ENCODE measurements at places on chromosomes 1 and 21.

- H3K4me3 ChIP-seq, result no peak overlapping the region
- peaks cover 68% of the 10 kb centered on the region for H3K36me3 ChIP-seq
- no peaks in the 10 kb centered on the region for H3K4me1 ChIP-seq
- H3K27me3 ChIP-seq, result no peaks in the 10 kb centered on the region
- DNase-seq, result no peak
Observed at GRCh38 chr1:27821761-27822315, 8.7 kb upstream of the PPP1R8 start.

DNA sequence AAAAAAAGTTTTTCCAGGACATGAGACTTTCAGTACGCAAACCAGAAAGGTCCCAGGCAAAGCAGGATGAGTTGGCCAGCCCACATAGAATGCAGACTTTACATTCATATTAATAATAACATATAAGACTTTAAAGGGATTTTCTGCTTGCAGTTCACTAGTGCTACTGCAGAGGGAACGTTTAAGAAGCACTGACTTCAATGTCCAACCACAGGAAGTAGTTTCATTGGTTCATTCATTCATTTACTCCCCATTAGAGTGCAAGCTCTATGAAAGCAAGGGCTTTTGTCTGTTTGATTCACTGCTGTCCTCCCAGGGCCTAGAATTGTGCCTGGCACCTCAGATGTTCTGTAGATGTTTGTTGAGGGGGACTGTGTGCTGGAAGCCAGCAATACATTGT, 11.8 kb upstream of the SERINC2 start:
- H3K4me1 ChIP-seq, result no peaks in the 10 kb centered on the region
- no peak for DNase-seq
- no peak overlapping the region for H3K27ac ChIP-seq
- no peaks in the 10 kb centered on the region for H3K36me3 ChIP-seq

GRCh38 chr1:232057217-232057895, 430.8 kb downstream of the DISC1 start:
- H3K27ac ChIP-seq, result no peak overlapping the region
- H3K36me3 ChIP-seq, result no peaks in the 10 kb centered on the region
- no peak for DNase-seq
- no peaks in the 10 kb centered on the region for H3K4me1 ChIP-seq
- H3K27me3 ChIP-seq, result no peaks in the 10 kb centered on the region
- H3K4me3 ChIP-seq, result no peak overlapping the region

DNA sequence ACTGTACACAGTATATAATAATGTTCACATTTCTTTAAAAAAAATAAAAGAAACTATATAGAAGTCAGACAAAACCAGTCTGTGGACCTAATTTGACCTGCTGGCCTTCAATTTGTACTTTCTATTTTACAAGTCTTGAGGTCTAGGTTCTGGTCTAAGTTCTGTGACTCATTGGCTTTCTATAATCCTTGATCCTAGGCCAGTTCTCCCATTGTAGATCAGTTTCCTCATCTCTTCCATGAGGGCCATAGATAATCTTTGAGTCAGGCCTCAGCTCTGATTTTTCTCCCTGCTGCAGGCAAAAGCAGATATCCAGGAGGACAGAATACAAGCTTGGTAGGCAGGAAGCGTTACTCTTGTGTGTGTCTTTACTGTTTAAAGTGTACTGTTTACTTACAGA, 603.7 kb upstream of the CAMK1G start:
- no peaks in the 10 kb centered on the region for H3K36me3 ChIP-seq
- peaks cover 4% of the 10 kb centered on the region for H3K4me1 ChIP-seq
- no peak overlapping the region for H3K4me3 ChIP-seq

DNA sequence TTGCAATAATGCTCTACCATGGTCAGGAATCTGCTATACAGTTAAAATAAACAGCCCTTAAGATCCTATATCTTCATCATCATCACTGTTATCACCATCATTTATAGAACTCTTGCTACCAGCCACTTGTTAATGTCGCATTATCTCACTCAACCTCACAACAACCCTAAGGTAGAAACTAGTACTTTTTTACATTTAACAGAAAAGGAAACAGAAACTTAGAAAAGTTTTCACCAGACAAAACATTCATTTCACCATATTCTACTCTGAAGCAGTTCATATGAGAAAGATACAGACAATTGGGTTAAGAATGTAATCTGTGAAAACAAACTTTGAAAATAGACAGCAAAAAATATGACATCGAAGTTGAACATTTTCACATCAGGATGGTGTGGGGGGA, 262.6 kb downstream of the ATG4C start:
- DNase-seq, result no peak
- H3K27me3 ChIP-seq, result no peaks in the 10 kb centered on the region
- H3K4me3 ChIP-seq, result no peak overlapping the region
- no peaks in the 10 kb centered on the region for H3K36me3 ChIP-seq
- H3K4me1 ChIP-seq, result no peaks in the 10 kb centered on the region

DNA sequence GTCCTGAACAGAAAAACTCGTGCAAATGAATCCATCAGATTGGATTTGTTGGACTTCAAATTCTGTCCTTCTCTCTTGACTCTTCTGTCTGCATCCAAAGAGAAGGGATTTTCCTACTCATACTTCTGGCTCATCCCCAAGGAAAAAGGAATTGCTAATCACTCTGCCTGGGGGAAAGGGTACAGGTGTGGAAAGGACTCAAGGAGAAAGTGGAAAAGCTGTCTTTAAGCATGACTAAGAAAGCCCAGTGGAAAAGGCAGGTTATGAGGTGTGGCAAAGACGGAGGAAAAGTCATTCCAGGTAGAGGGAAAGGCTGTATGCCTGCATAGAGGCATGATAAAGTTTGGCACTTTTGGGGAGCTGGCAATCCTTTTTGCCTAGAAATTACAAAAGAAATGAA, 43.4 kb downstream of the PTGS2 start:
- peaks cover 5% of the 10 kb centered on the region for H3K4me1 ChIP-seq
- H3K4me3 ChIP-seq, result no peak overlapping the region
- no peaks in the 10 kb centered on the region for H3K27me3 ChIP-seq
- H3K36me3 ChIP-seq, result no peaks in the 10 kb centered on the region

DNA sequence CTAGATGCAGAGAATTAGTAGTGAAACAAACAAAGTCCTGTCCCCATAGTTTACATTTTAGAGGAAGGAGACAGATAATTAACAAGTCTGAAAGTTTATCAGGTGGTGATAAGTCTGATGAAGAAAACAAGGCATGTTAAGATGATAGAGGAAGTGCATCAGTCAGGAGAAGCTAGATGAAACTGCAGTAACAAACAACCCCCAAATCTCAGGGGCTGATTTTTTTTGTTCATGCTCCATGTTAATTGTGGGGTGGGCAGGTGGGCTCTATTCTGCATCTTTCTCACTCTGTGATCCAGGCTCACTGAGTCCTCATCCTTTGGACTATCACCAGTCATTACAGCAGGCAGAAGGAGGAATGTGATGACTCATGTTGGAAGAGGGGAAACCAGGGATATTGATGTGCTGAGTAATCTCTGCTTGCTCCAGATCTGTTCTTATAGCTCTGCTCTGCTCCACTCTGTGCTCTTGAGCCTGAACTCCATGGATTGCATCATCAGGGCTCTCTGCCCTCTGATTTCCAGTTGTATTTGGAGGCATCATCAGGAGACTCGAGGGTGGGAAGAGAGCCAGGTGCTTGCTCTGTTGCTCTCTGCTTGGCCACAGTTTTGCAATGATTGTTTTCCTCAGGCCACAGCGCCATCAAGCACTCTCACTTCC, 166.9 kb downstream of the IER5 start:
- DNase-seq, result no peak
- H3K27me3 ChIP-seq, result peaks cover 11% of the 10 kb centered on the region
- H3K4me3 ChIP-seq, result no peak overlapping the region
- H3K4me1 ChIP-seq, result peaks cover 9% of the 10 kb centered on the region

- H3K27me3 ChIP-seq, result no peaks in the 10 kb centered on the region
- DNase-seq, result no peak
- peaks cover 24% of the 10 kb centered on the region for H3K4me1 ChIP-seq
- H3K27ac ChIP-seq, result no peak overlapping the region
Observed at GRCh38 chr1:168235548-168235885, 9.7 kb downstream of the SFT2D2 start.

- H3K4me3 ChIP-seq, result no peak overlapping the region
- DNase-seq, result no peak
- no peaks in the 10 kb centered on the region for H3K4me1 ChIP-seq
Observed at GRCh38 chr1:74681001-74681400, 7.4 kb upstream of the ERICH3 start.

- no peak overlapping the region for H3K27ac ChIP-seq
- peaks cover 9% of the 10 kb centered on the region for H3K4me1 ChIP-seq
- no peaks in the 10 kb centered on the region for H3K27me3 ChIP-seq
Observed at GRCh38 chr1:67892476-67893125, 59.3 kb upstream of the GNG12 start.

DNA sequence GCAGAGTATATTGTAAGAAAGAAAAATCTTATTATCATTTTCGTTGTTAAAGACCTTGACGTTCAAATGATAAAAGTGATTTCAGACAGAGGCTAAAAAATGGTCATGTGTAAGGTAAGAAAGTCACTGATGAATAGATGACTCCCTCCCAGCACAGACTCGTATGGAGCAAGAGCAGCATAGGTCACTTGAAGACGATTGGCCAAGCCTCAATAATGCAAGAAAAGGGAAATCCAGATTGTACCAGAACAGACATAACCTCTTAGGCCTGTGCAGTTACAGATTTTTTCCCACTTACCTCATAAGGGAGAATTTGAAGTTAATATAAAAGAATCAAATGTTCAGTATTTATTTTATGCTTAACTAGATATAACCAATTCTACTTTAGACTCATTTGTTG, 16.3 kb upstream of the OLFML2B start:
- peaks cover 4% of the 10 kb centered on the region for H3K27me3 ChIP-seq
- no peak overlapping the region for H3K4me3 ChIP-seq
- no peaks in the 10 kb centered on the region for H3K4me1 ChIP-seq

- H3K27ac ChIP-seq, result no peak overlapping the region
- H3K4me1 ChIP-seq, result no peaks in the 10 kb centered on the region
- no peaks in the 10 kb centered on the region for H3K36me3 ChIP-seq
Observed at GRCh38 chr1:24486331-24487065, 16.1 kb upstream of the RCAN3 start.

GRCh38 chr1:27872059-27872801, at the start of gene THEMIS2:
Gene THEMIS2 (plus strand): TSS chr1:27872544. CDS start chr1:27872572, 28 bp downstream.
- H3K36me3 ChIP-seq, result no peaks in the 10 kb centered on the region
- no peak for DNase-seq
- peak within 1 kb of the TSS; percentile 76 for H3K4me3 ChIP-seq
- peak within 1 kb of the TSS; percentile 71 for H3K27ac ChIP-seq

GRCh38 chr1:198932351-198932991, 293.6 kb downstream of the PTPRC start:
- no peak overlapping the region for H3K4me3 ChIP-seq
- H3K27ac ChIP-seq, result no peak overlapping the region
- no peak for DNase-seq
- H3K4me1 ChIP-seq, result peaks cover 10% of the 10 kb centered on the region
- no peaks in the 10 kb centered on the region for H3K36me3 ChIP-seq

- no peak overlapping the region for H3K4me3 ChIP-seq
- H3K27ac ChIP-seq, result no peak overlapping the region
- DNase-seq, result no peak
- H3K36me3 ChIP-seq, result no peaks in the 10 kb centered on the region
Observed at GRCh38 chr1:65180977-65181376, 33.0 kb downstream of the AK4 start.

GRCh38 chr21:26107429-26107828, 63.1 kb downstream of the APP start:
- H3K36me3 ChIP-seq, result peaks cover 6% of the 10 kb centered on the region
- H3K4me3 ChIP-seq, result no peak overlapping the region
- no peak for DNase-seq

GRCh38 chr1:224739303-224739996, 123.3 kb downstream of the CNIH3 start:
- H3K4me1 ChIP-seq, result peaks cover 30% of the 10 kb centered on the region
- DNase-seq, result no peak
- H3K4me3 ChIP-seq, result no peak overlapping the region
- H3K27ac ChIP-seq, result no peak overlapping the region
- no peaks in the 10 kb centered on the region for H3K36me3 ChIP-seq
- H3K27me3 ChIP-seq, result no peaks in the 10 kb centered on the region

GRCh38 chr21:31103163-31103562, 64.9 kb upstream of the KRTAP19-8 start:
- DNase-seq, result no peak
- no peak overlapping the region for H3K27ac ChIP-seq
- no peaks in the 10 kb centered on the region for H3K36me3 ChIP-seq

- no peak overlapping the region for H3K4me3 ChIP-seq
- H3K4me1 ChIP-seq, result peaks cover 8% of the 10 kb centered on the region
- no peak for DNase-seq
- H3K36me3 ChIP-seq, result no peaks in the 10 kb centered on the region
Observed at GRCh38 chr1:222463059-222463730, 84.7 kb downstream of the HHIPL2 start.

- H3K36me3 ChIP-seq, result no peaks in the 10 kb centered on the region
- no peak overlapping the region for H3K4me3 ChIP-seq
- no peak for DNase-seq
- H3K27ac ChIP-seq, result no peak overlapping the region
- H3K4me1 ChIP-seq, result peaks cover 14% of the 10 kb centered on the region
Observed at GRCh38 chr1:220892997-220893700, 13.9 kb downstream of the HLX start.

DNA sequence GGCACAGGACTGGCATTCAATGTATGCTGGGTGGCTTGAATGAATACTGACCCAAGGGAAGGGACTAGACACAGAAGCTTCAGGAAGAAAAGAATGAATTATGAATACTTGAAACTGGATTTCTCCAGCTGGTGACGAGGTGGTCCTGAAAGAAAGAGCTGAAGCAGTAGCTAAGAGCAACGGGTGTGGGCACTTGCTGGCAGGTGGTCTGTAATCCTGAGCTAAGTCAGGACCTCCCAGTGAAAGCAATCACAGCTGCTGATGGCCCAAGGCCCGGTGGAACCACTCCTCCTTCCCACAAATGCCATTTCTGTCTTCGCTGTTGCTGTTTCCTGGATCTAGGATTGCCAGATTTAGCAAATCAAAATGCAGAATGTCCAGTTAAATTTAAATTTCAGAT, 47.0 kb downstream of the NEK2 start:
- H3K36me3 ChIP-seq, result no peaks in the 10 kb centered on the region
- H3K4me1 ChIP-seq, result peaks cover 33% of the 10 kb centered on the region
- no peak overlapping the region for H3K4me3 ChIP-seq
- H3K27me3 ChIP-seq, result no peaks in the 10 kb centered on the region

DNA sequence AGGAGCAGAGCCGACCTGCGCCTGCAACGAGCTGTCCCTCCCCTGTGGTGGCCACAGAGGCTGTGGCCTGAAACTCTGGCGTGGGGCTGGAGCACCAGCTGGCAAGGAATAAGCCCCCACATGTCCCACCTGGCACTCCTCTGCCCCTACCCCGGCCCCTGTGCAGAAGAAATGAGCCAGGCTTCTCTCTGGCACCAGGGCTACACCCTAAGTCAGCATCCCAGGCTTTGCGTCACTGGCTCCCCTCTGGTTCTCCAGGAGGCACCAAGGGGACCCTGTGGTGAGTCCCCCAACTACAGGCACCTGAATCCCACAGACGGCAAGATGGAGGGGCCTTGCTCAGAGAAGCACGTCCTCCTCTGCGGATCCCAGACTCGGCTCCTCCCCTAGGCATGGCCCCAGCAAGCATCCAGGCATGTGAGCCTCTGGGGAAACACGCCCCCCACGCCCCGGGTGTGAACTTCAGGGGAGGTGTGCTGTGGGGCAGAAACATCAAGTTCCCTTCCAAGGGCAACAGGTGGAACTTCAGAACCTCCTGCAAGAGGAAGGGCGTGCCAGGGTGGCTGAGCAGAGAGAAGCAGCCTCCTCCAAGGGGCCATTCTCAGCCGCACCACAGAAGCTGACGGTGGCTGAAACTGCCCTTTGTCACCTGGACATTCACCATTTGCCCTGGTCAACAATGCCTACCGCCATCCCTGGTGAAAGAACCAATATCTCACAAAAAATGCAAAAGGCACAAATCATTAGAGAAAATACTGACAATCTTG, 2.9 kb downstream of the KRTAP10-7 start:
- no peak overlapping the region for H3K4me3 ChIP-seq
- no peak overlapping the region for H3K27ac ChIP-seq
- peak; percentile 67 for DNase-seq
- H3K4me1 ChIP-seq, result no peaks in the 10 kb centered on the region
- no peaks in the 10 kb centered on the region for H3K36me3 ChIP-seq
